ENCODE measurements at places on chromosomes 4 and X.

GRCh38 chr4:125433453-125433852 lies 118.7 kb downstream of the FAT4 start:
- no peak for DNase-seq

DNA sequence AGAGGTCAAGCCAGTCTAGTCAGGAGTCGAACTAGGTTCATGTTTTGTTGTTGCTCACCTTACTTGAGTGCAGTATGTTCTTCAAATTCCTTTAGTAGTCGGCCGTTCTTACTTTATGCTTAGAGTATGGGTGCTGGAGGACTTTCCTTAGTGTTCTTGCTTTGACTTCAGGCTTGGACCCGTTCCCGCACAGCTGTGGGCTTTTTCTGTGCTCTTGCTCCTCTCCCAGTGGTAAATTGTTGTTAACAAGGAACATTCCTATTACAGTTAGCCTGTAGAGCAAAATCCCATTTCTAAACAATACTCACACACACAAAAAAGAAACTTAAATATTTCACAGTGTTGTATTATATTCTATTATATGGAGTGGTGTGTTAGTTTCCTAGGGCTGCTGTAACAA lies 113.5 kb downstream of the RAP1GDS1 start:
- DNase-seq = no peak

DNA sequence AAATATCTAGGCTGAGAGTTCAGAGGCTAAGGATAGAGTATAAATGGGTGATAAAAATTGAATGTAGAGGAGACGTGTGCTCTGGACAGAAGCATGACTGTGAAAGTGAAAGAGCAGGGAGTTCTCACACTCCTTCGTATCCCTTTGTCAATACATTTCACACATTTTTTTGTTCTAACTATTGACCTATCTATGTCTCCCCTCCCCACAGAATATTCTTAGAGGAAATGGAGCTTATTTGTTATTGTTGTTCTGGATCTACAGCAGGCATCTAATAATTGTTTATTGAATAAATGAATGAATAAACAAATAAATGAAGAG lies 57.6 kb downstream of the ENPEP start:
- DNase-seq = no peak

- DNase-seq = no peak
Observed at GRCh38 chr4:6956087-6956433, 46.4 kb downstream of the TBC1D14 start.

DNA sequence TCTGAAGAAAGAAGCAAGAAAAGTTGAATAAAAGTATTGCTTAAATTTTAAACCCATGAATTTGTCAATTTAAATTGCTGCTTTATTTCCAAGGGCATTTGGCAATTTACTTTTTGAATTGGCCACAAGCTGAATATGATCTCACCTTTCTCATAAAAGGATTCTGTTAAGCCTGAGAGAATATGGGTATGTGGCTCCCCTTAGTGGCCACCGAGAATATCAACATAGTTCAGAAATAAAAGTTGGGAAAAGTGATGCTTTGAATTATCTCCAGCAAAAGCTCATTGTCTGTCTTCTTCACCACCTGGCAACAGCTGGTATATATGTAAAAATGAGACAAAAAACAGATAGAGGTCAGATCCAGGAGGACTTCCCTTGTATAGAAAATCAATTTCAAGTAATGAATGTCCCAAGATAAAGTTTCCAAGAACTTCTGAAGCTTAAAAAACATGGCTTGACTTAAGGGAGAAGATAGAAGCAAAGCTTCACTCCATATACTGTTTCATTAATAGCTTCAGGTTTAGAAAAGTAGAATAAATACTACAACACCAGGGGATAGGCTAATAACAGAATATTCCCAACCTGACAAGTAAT lies 290.7 kb upstream of the FAM241A start:
- DNase-seq = no peak

GRCh38 chrX:54043056-54043455 lies 1.2 kb downstream of the PHF8 start:
- DNase-seq = no peak

DNA sequence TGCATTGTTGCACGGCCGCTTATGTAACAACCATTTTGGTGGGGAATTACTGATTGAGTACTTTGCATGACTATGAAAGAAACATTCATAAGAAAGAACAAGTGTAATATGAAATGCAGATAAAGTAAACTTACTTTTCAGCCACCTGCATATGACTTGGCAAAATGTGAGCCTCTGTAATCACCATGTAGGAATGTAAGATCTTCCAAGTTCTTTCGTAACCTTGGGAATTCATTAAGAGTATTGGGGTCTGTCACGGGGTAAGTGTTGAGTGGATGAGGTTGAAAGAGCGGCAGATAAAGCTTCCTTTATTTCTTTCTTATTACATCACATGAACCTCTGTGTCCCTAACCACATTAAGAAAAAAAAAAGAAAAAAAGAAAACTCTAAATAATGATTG lies 348.5 kb upstream of the NR3C2 start:
- no peak for DNase-seq

GRCh38 chrX:98203800-98204199 lies 1320.1 kb downstream of the RPA4 start:
- DNase-seq = no peak
